Hematopoietic multipotent progenitor cell treated with erythropoietin and hydrocortisone succinate and interleukin-3 and kit ligand, for 17 days (in vitro differentiated cells): ENCODE measurements at places on chromosomes 4 and X.

DNA sequence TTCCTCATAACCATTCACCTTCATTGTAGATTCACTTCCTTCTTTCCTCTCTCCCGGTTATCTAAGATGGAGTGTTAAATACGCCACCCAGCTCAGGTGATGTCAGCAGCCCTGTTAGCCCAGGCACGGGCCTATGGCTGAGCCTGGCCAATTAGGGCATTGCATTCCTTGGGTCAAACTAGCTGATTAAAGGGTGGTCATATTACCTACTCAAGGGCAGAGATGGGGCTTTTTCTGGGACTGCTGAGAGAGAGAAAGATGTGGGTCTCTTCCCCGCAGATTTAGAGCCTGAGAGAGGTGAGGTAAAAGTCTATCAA lies 39.9 kb upstream of the AFAP1 start:
- no peak for DNase-seq

DNA sequence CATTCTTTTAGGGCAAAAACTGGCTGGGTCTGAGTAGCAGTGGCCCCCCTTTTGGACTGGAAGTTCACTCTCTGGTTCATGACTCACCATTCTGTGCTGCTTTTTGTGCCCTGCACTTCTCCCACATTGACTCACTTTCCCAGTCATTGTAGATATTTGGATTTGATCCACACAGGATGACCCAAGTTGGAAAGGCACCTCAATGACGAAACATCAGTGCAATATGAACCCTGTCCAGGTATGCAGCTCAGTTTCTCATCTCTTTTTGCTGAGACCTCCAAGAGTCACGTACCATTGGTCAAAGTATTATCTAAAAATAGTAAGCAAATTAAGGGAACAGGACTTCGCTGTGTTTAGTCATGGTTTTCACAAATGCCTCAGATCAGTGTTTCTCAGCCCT lies 92.7 kb downstream of the CBLL2 start:
- DNase-seq = no peak

- DNase-seq = no peak
Measured at GRCh38 chrX:63750811-63751210, 34.2 kb downstream of the ARHGEF9 start.

- no peak for DNase-seq
Measured at GRCh38 chrX:115357326-115358120, 68.0 kb downstream of the LUZP4 start.

DNA sequence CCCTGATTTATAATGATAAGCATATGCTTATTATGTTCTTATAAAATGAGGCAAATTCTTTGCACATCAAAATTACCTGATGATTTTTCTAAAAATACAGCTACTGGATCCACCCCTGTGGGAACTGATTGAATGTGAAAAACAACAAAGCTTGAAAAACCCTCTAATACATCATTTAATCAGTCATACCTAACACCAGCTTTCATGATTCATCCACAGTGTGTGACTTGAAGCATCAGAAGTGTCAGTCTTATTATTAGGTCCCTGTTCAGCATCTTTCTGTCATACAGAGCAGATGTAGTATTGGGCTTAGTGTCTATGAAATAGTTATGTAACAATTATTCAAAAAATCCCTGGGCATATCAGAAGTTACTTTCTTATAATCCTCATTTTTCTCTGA lies 671.3 kb upstream of the GALNT7 start:
- peak; percentile 3 for DNase-seq

DNA sequence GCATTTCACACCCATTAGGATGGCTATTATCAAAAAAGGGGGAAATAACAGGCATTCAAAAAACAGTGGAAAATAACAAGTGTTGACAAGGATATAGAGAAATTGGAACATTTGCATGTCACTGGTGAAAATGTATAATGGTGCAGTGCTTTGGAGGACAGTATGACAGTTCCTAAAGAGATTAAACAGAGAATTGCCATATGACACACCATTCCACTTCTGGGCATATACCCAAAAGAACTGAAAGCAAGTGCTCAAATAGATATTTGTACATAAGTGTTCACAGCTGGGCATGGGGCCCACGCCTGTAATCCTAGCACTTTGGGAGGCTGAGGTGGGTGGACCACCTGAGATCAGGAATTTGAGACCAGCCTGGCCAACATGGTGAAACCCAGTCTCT lies 348.1 kb downstream of the NR3C2 start:
- no peak for DNase-seq

GRCh38 chrX:96721354-96721753 lies 36.7 kb downstream of the DIAPH2 start:
- DNase-seq = no peak

DNA sequence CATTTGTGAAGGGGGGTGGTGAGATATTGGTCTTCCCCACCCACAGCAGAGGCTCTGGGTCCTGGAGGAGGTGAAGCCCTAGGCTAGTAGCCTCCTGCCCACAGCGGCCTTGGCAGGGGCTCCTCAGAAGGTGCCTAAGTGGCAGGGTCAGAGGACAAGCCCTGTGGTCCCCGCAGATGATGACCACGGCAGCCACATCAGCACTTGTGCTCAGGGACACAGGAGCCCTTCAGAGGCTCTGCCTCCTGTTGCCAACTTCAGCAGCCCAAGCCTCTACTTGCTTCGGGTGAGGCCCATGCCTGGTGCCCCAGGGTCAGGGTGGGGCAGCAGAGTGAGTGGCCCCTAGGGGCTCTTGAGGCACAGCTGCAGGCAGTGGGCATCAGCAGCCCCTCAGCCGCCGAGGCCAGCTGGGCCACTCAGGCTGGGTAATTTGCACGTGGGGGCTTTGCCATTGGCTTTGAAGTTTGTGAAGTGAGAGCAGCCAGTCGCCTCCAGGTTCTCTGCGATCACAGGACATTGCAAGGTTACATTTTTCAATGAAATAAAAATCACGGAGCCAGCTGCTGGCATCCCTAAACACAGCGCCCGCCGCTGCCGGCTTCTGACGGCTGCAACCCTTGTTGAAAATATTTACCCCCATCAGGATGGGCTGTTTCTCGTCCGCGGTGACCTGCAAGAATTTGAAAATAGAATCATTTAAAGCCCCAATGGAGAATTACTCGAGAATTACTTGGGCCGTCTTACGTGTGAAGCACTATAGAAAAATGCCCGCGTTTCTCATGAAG lies 108.5 kb downstream of the HMX1 start:
- DNase-seq = no peak

- DNase-seq = no peak
Measured at GRCh38 chr4:56102601-56103000, 153.9 kb downstream of the CEP135 start.

GRCh38 chr4:26916195-26916594 lies 55.6 kb downstream of the STIM2 start:
- no peak for DNase-seq

DNA sequence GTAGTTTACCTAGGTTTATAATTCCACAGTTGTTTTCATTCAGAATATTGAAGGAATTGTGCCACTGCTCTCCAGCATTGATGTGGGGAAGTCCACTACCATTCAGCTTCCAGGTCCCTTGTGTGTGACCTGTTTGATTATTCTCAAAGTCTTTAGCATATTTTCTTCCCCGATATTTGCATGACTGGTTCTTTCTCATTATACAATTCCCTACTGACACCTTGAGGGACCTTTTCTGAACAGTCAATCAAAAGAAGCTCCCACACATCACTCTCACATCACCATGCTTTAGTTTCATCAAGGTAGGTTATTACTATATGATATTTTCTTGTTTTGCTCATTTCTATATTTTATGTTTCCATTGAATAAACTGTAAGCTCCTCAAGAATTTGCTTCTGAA lies 44.1 kb downstream of the SLC39A8 start:
- DNase-seq = no peak
